ENCODE measurements at places on chromosomes 3 and 15.

- no peak for DNase-seq
Measured at GRCh38 chr15:65115542-65115941, 542 bp upstream of the UBAP1L start.

DNA sequence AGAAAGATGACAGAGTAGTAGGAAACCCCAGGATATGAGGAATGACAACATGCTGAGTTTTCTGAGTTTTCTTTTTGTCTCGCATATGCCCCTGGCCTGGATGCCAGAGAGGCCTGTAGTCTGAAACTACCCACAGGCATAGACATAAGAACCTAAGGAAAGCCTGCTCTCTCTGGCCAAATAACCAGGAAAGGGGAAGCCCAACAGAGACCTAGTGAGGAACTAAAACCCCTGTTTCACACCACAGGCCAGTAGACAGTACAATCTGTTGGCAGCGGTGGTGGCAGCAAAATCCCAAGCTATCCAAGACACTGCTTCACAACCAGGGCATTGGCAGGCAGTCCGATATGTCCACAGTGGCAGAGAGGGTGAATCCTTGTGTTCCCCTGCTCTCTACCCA lies 55.0 kb upstream of the DCP1A start:
- no peak for DNase-seq

GRCh38 chr15:68699881-68700454 lies 120.7 kb downstream of the ANP32A start:
- DNase-seq, result no peak

DNA sequence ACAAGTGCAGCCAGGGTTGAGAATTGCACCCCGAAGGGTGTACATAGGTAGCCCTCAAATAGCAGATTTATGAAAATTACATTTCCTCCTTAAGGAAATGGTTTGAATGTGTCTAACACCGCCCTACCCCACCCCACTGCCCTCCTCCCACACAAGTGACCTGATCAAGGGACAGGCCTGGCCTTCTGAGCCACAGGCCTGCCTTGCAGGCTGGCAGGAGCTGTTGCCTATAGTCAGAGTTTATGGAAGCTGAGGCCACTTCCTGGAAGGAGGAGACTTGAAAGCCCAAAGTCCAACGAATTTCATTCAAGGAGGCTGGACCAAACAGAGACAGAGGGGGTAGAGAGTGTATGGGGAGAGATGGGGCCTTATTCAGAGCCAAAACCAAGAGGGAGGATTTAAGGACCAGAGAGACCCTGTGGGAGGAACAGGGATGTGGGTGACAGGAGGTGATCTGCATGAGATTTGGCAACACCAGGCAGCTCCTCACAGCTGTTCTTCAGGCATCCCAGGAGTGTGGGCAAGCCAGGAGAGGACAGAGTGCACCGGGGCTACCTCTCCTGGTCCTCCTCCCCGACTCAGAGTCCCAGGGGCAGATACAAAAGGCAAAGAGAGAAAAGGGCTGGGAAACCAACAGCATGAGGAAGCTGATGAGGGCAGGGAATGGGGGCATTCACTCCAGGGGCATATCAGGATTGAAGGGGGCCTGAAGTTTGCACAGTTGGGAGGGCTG lies 100.4 kb upstream of the HES1 start:
- DNase-seq, result no peak

DNA sequence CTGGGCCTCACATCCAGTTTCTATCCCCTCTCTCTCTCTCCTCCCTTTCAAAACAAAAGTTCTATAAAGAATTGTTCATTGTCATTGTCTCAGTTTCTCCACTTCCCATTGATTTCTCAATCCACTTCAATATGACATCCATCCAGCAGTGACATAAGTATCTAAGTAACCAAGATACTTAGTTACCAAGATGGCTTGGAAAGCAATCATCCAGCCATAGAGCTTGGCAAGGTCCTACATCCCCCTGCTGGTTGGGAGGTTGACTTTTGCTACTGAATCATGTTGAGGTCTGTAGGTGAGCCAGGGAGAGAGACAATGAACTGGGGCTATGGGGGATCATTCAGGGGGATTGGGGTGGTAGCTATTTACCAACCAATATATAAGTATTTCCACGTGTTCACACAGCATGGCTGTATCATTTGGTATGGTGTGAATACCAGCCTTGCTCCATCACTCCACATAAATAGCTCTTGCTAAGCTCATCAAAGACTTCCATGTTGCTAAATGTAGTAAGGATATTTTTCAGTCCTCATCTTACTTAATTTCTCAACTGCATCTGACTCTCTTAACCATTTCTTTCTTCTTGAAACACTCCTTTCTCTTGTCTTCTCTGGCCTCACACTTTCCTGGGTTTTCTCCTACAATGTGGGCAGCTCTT lies 58.8 kb upstream of the NTRK3 start:
- no peak for DNase-seq

DNA sequence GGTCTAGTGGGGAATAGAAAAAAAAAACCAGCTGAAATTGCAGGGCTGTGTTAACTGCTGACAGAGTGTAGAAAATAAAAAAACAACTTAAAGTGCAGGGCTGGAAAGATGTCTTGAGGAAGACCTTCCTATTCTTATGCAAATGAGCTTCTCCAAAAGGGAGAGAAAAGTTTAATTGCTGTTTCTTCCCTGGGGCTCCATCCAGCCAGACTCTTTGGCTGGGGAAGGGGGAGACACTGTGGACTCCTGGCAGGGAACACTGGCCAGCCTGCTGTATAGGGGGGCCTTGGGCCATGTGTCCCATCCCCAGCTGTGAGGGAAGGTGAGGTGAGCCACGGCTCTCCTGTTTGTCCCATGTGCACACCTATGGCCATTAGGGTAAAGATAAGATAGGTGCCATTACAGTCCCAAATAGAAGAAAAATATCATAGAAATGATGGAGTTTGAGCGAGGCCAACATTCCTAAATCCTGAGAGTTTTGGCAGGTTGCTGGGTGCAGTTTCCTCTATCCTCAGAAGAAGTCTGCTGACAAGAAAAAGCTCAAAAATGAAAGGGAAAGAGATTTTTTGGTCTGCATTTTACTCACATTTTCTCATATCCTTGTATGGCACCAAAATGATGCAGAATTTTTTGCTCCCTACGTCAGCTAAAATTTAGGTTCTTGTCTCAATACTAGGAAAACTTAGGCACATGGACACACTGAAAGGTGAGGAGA lies 901.7 kb downstream of the PLOD2 start:
- DNase-seq, result no peak

DNA sequence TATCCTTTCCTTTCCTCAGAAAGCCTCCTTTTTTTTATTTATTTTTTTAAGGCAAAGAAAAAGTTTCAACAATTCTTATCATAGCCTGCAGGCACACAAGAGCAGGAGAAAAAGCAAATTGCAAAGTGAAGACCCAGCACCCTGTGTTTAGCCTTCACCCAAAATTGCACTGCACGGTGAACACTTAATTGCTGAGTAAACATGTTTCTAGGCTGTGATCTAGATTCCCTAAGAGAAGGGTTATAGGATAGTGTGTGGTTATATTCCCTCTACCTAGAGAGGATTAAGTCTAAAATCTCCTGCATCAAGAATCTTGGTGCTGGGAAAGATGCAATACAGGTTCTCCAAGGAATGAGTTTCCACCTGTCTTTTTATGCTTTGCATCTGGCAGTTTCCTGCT lies 70.2 kb upstream of the BFSP2 start:
- DNase-seq, result no peak

- DNase-seq, result no peak
Measured at GRCh38 chr15:67091980-67092677, 26.7 kb downstream of the SMAD3 start.

- no peak for DNase-seq
Measured at GRCh38 chr15:42057799-42058646, 36.3 kb downstream of the PLA2G4D start.

GRCh38 chr3:100366424-100366823 lies 31.9 kb downstream of the NIT2 start:
- no peak for DNase-seq

DNA sequence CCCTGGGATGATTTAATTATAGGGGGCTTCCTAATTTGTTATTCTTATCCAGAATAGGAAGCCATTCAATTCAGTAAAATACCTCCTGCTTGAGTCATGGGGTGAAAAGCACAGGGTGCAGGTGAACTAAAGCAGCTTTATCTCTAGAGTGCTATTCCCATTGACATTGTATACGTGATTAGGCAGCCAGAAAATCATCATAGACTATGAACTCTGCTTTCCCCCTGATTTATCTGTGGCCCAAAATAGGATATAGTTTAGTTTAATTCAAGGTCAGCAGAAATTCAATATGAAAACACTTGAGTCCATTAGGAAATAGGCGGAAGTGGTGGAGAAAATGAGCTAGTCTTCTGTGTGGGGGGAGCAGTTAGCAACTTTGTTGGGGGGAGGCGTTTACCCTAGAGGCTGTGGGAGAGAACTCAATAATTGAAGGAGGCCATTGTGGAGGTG lies 18.2 kb upstream of the PRKCI start:
- DNase-seq, result no peak

DNA sequence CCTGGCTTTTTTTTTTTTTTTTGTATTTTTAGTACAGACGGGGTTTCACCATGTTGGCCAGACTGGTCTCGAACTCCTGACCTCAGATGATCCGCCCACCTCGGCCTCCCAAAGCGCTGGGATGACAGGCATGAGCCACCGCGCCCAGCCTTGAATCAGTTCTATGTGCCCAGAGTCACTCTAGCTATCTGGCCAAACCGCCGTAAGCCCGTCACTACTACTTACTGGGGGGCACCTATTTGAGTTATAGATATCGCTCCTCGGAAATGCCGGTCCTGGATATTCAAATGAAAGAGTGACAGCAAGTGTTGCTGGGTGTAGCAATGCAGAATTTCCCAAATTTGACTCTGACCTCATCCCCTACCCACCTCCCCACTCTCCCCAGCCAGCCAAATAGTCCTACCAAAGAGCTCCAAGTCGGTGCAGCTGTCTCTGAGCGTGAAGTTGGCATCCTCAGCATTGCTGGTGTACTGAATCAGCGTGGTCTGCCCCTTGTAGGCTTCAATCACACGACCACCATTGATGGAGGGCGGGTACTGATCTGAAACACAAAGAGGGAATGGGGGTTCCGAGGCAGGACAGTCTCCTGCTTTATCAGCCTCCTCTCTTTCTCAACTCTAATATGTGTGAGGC lies 38.1 kb downstream of the MUC20 start:
- DNase-seq, result no peak

GRCh38 chr3:146543461-146544001 lies 876 bp downstream of the PLSCR1 start:
- DNase-seq, result peak; percentile 55

DNA sequence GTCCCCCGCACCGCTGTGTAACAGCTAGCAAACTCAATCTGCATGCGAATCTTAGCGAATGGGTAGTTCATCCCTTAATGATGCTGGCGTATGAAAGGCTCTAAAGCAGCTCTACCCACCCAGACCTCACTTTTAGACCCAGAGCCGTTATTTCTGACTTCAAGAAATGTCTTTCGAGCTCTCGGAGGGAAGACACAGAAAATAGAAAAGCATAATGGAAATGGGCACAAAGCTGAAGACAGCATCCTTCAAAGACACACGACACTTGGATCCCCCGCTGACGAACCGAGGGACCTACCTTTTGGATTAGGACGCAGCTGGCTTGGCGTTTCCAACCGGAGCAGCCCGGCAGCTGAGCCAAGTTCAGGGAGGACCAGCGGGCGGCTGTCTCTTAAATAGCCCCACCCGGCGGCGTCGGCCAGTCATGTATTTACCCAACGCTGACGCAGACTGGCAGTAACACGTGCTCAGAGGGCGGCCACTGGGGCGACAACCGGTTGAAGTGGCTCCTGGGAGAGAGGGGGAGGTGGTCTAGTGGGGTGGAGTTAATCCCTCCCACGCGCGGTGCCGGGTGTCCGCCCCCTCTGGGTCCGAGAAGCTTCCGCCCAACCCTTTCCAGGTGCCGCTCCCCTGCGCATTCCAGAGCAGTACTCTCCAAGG lies 1.5 kb downstream of the CCK start:
- DNase-seq, result no peak

GRCh38 chr15:87860743-87861142 lies 395.8 kb downstream of the NTRK3 start:
- no peak for DNase-seq

- no peak for DNase-seq
Measured at GRCh38 chr15:101065570-101066221, 146.5 kb downstream of the LRRK1 start.

GRCh38 chr3:52147804-52148203 lies 6.4 kb downstream of the POC1A start:
- peak; percentile 14 for DNase-seq

GRCh38 chr3:72892870-72893269 lies 5.0 kb downstream of the GXYLT2 start:
- DNase-seq, result no peak

GRCh38 chr15:71747128-71748083 lies 62.9 kb upstream of the NR2E3 start:
- DNase-seq, result peak; percentile 96

DNA sequence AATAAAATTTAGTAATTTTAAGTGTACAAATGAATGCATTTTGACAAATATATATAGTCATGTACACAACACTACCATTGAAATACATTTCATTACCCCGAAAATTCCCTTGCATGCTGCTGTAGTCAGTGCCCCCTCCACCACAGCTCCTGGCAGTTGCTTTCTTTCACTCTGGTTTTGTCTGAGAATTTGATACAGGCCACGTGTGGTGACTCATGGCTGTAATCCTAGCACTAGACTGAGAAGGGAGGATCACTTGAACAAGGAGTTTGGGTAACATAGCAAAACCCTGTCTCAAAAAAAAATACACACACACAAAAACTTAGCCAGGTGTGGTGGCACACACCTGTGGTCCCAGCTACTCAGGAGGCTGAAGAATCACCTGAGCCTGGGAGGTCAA lies 65.4 kb downstream of the TFRC start:
- peak; percentile 59 for DNase-seq

DNA sequence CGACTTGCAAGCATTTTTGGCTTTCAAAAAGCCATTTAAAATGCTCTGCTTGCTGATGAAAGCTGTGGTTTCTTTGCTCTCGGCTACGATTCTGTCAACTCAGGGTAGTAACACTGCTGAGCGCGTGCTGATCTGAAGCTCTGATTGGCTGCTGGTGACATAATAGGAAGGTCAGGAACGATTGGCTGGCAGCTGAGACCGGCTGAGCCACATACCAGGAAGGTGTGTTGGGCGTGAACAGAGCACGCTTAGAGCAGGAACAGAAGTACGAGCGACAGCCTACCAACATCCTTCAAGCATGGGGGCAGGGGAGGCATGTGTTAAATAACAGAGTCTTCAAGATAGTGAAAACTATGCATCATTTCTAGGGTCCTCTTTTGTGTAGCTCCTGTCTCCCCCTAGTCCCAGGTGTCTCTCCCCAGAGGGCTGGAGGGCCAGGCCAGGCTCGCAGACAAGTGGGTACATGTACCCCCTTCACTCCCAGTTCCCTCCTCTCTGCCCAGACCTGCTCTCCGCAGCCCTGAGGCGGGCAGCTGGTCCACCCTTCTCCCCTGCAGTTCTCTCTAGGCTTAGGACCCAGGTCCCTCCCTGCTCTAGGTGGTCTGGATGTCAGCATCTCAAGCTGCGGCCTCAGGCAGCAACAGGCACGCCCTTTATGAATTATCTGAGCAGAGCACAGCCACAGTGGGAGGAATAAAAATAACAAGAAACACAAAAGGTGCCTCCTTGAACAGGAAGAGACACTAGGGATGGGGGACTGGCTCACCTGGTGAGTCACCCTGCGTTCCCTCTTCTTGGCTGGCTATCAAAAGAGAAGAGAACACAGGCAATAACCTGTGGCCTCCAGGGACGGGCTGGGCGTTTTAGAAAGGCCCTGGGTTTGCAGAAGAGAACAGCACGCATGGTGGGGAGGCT lies 76.0 kb downstream of the TAMM41 start:
- peak; percentile 81 for DNase-seq

- no peak for DNase-seq
Measured at GRCh38 chr3:46504789-46505188, 7.0 kb downstream of the RTP3 start.

GRCh38 chr3:70108072-70108471 lies 108.5 kb downstream of the SAMMSON start:
- peak; percentile 8 for DNase-seq

Data from fibroblast of villous mesenchyme (primary cell).